ENCODE measurements at places on chromosomes 2 and 18. TPM values are rescaled to one million over a fixed set of nuclear protein-coding genes. Genes with fewer than 3 reads are reported as not detected.

GRCh38 chr2:173806761-173807160, 158.4 kb downstream of the SP3 start:
- DNase-seq: no peak

DNA sequence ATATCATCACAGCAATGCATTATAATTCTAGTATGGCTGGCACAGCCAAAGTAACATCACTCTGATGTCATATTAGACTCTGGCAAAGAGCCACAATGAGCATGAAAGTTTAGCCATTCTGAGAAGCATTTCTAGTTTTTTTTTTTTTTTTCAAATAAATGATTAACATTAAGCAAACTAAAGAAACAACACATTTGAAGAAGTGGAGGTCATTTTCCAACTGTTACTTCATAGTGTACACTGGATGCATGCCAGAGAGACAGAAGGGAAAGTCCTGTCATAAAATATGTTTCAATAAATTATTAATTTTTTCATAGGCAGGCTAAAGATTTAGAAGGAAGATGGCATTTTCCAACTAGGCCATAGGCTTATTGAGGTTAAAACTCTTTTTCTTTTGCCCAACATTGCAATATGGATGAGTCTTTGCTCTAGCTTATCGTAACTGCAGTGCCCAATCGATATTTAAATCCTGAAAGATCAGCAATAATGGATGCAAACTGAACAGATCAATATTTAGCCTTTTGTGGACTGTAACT, 1630.4 kb upstream of the ACVR2A start:
- no peak for DNase-seq

GRCh38 chr2:239455436-239456203, 54.8 kb upstream of the HDAC4 start:
- no peak for DNase-seq

DNA sequence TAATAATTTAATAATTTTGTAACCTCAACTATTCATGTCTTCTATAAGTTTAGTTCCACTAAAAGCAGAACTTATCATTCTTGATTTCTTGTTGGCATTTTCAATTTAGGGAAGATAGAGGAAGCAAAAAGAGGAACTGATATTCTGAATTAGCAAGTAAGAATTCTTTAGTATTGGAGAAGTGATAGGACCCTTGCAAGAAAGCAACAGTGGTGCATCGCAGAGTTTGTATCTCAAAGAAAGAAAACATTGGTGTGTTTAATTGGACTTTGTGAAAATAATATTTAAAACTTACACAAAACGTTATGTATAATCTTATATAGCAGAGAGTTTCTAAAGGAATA, 36.5 kb upstream of the TNFRSF11A start:
- no peak for DNase-seq

DNA sequence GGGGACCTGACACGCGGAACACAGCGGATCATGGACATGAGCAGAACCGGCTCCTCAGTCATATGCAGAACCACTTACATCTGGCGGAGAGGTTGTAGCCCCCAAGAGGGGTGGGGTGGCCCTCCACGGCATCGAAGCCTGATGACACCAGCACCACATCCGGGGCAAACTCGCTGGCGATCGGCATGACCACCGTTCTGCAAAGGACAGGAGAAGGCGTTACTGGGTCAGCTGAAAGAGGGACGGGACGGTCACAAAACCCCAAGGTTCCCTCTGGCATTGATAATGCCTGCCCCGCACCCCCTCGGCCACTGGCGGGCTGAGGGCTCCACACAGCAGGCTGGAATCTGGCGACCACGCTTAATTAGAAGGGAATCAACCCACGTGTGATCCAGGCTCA, 220.5 kb downstream of the TWIST2 start:
- DNase-seq: no peak

- no peak for DNase-seq
Measured at GRCh38 chr2:207405150-207405549, 124.6 kb upstream of the CREB1 start.

DNA sequence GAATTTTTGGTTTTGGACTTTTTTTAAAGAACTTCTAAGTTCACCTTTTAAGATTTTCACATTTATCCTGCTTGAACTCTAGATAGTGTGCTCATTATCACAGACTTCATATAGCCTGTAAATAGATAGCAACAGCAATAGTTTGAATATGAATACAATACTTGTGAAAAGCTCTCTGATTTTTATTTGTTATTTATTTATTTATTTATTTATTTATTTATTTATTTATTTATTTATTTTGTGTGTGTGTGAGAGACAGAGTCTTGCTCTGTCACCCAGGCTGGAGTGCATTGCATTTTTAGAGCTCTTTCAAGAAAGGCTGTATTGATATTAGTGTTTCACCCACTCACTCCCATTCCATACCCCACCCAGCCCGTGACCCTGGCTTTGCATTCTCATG, 153.6 kb downstream of the CNTNAP5 start:
- no peak for DNase-seq

- DNase-seq: no peak
Measured at GRCh38 chr2:170170281-170171040, 7.5 kb upstream of the MYO3B start.

- no peak for DNase-seq
Measured at GRCh38 chr2:235212501-235213158, 260.8 kb downstream of the SH3BP4 start.

DNA sequence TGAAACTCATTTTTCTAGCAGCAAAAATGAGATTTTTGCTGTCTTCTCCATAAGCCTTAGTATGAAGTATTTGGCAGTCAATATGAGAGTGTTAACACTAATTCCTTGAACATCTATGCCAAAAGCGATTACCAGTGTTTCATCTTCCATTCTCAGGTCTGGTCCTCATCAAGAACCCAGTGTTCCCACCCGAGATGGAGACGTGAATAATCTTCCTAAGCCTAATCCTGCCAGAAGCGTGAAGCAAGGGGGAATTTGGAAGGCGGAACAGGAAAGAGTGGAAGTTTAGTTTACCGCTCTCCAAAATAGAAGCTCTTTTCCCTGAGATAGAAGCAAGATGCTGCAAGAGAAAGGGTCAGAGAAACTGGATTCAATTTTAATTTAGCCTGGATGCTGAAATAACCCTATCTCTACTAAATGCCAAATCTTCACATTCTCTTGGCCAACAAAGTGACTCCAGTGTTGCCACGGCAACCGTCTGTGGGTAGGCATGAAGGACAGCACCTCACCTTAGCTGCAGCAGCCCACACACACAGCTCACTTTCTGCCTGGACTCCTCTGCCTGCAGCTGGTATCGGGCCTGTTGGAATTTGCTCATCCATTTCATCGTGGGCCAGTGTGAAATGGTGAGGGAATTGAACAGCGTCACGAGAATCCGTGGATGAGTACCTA, 711.1 kb downstream of the CBLN2 start:
- DNase-seq: no peak

- no peak for DNase-seq
Measured at GRCh38 chr2:123993728-123994323, 31.3 kb upstream of the CNTNAP5 start.

CCL20 gene
- total RNA-seq: not detected

GRCh38 chr2:16023506-16024360, 83.4 kb downstream of the MYCN start:
- DNase-seq: no peak

DNA sequence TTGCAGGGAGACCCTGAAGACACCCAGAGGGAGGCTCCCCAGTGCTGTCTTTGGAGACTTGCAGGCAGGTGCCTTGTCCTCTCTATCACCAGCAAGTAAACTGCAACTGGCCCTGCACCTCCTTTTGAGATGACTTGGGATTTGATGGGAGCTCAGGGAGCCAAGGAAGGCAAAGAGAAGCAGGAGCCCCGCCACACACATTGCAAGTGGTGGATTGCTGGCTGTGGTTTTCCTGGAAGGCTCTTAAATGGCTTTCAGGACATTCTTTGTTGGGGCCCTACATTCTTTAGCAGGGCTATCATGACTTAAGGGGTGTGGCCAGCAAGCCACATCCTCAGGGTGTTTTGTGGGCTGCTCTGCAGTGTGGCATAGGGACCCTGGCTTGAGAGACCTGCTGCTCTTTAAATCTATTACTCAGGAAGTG, 39.9 kb upstream of the CDC42EP3 start:
- DNase-seq: no peak

DNA sequence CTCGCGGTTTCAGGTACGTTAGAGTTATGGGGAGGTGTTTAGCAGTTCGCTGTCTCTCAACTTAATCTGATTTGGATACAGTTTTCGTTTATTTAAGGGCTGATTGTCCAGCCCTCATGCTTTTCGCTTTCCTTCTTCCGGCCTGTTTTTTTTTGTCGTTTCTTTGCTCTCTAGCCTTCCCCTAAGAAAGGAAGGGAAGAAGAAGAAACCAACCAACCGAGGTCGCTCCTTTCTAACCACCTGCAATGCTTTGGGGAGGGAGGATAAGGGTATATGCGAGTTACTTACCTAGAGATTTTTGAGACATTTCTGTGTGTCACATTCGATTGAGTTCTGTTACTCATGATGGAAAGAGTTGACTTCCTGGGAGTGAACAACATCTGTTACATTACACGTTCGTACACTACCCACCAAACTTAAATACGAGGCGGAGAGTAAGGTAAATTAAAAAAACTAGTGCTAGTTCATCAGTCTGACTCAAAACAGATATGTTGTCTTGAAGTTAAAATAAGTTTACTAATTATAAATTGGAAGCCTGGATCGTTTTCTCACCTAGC, 918 bp downstream of the EIF5B start:
- no peak for DNase-seq

UXS1 gene
- 20.6 TPM for total RNA-seq

VSNL1 gene
- total RNA-seq: not detected

GRCh38 chr2:127619877-127620705, 25.9 kb upstream of the GPR17 start:
- peak; percentile 38 for DNase-seq

DNA sequence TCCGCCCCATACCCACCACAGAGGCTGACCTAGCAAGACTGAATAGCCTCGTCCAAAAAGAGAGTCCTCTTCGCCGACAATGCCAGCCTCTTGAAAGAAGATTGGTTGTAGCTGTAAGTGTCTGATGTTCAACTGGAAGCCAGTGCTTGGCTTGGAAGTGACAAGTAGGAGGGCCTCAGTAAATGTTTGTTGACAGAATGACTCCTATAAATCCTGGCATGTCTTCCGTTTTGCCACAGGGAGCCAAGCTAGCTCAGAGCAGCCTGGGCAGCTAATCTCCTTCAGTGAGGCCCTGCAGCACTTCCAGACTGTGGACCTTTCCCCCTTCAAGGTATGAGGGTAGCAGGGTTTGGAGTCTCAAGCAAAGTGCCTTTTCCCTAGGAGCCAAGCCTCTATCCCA, 14.9 kb downstream of the ELMOD3 start:
- no peak for DNase-seq

PDCD1 gene
- 0.39 TPM for total RNA-seq

PTH2R gene
- not detected for total RNA-seq

FSHR gene
- total RNA-seq: not detected

FZD7 gene
- 24.3 TPM for total RNA-seq

SEH1L gene
- 33.0 TPM for total RNA-seq

- DNase-seq: no peak
Measured at GRCh38 chr2:16243411-16243996, 303.2 kb downstream of the MYCN start.

DNA sequence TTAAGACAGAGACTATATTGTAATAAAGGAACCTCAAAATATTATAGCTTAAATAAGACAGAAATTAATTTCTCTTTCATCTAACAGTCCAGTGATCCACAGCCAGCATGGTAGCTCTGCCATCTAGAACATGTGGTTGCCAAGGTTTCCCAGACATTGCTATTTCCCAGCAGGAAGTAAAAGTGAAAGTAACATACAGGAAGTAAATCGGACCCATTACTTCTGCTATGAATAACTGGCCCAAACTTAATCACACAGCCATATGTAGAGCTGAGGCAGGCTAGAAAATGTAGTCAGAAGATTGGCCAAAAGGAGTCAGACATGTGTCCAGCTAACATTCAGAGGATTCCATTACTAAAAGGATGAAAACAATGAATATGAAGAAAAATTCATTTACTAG, 71.0 kb downstream of the NOL4 start:
- no peak for DNase-seq

GRCh38 chr2:20042531-20042930, 8.9 kb downstream of the LAPTM4A start:
- no peak for DNase-seq

- no peak for DNase-seq
Measured at GRCh38 chr2:224221455-224221913, 180.4 kb downstream of the FAM124B start.

DNA sequence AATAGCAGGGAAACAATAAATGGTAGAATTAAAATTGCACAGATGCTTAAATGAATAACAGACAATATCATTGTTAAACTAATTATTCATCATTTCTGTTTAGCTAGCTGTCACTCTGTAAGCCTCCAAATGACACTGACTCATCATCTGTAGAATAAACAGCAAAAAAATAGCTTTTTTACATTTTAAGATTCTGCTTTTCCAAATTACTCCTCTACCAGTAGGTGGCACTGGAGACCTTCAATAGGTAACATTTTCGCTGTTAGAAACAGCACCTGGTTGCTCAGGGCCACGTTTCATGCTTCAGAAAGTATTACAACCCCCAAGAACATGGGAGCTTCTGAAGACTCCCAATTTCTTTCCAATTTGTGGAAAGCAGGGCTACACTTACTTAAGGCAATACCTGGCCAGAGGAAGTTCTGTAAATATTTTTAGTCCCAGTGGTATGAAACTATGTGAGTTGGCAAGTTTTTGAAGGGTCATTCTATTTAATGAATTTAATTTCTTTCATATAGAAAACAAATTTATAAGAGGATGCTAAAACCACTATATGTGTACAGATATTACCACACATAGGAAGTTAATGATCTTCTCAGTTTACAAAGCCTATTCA, 45.4 kb downstream of the TTN start:
- no peak for DNase-seq

DNA sequence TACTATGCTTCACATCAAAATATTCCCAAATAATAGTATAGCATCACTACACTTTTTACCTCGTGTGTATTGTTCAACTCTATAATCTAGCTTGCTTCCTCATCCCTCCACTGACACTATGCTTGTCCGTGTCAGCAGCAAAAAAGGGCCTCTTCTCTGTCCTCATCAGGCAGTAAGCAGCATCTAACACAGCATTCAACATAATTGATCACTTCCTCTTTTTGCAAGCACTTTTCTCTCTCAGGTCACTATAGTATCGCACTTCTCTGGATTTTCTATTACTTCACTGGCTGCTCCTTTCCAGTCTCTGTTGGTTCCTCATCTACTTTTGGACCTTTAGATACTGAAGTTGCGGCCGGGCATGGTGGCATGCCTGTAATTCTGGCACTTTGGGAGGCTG, 64.9 kb upstream of the ZSWIM2 start:
- no peak for DNase-seq

DNA sequence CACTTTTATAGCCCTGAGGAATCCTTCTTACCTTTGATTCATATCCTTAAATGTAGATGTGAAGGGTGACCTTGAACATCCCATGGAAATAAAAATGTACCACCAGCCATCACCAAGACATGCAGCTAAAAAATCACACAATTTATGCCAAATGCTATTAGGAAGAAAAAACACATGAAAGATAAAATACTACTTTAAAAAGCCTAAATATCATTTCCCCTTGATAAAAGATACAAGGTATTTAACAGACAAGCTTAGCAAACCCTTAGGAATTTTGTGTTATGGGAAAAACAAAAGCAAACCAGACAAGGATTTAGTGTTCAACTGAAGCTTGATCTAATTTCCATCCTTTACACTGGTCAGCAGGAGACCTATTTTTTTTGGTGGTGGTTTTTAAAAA, 255.0 kb downstream of the ICOS start:
- no peak for DNase-seq

Measured in aorta (tissue), 5 donors.